Type B pancreatic cell (in vitro differentiated cells): ENCODE measurements at places on chromosomes 5 and 9. TPM values are rescaled to one million over a fixed set of nuclear protein-coding genes. Genes with fewer than 3 reads are reported as not detected.

PCDHA3 gene
- total RNA-seq, result 0.24 and 2.6 TPM in 2 replicates

- no peak for DNase-seq
Observed at GRCh38 chr9:79939819-79940218, 368.1 kb downstream of the TLE4 start.

DCTN4 gene
- total RNA-seq, result 41.8 and 63.9 TPM in 2 replicates

STOM gene
- 30.7 and 35.3 TPM in 2 replicates for total RNA-seq

GARIN3 gene
- total RNA-seq, result not detected in 2 replicates

CDH18 gene
- 17.8 and 20.2 TPM in 2 replicates for total RNA-seq
